ENCODE measurements at places on chromosomes 6 and 20. TPM values are rescaled to one million over a fixed set of nuclear protein-coding genes. Genes with fewer than 3 reads are reported as not detected.

Gene C6orf52
- not detected for total RNA-seq

Gene ZC3H12D
- 0.06 TPM for total RNA-seq

Gene LY6G5B
- 2.4 TPM for total RNA-seq

Gene TREML1
- not detected for total RNA-seq

Gene TGM2
- 6.3 TPM for total RNA-seq

Gene PRL
- not detected for total RNA-seq

Gene ECT2L
- total RNA-seq: not detected

Gene EDN3
- total RNA-seq: not detected

Gene BNIP5
- not detected for total RNA-seq

Gene TAF8
- total RNA-seq: 18.1 TPM

Gene SALL4
- total RNA-seq: not detected

Gene LAMA4
- 6.8 TPM for total RNA-seq

Gene FAM83B
- total RNA-seq: not detected

Gene CST7
- not detected for total RNA-seq

Gene ANKRD6
- total RNA-seq: 0.17 TPM

Gene GPR63
- total RNA-seq: 0.57 TPM

Gene C6orf163
- total RNA-seq: 0.46 TPM

Gene PLG
- total RNA-seq: not detected

Gene SPO11
- not detected for total RNA-seq

Gene EPPIN
- total RNA-seq: not detected

Gene CRISP3
- total RNA-seq: not detected

Gene C6orf15
- 0.71 TPM for total RNA-seq

Gene SNTA1
- 29.7 TPM for total RNA-seq

Gene PRR3
- total RNA-seq: 9.6 TPM

Gene PRDM1
- 2.4 TPM for total RNA-seq

Gene ANKS1A
- 13.4 TPM for total RNA-seq

Gene ULBP1
- total RNA-seq: 0.13 TPM
